Stimulated activated CD8-positive, alpha-beta memory T cell treated with anti-CD3 and anti-CD28 coated beads, Interleukin-4, amount 100 ng/mL, for 24 hours (primary cell): ENCODE measurements at places on chromosomes 16 and 17.
A peak's percentile ranks its signal among the peaks of the same experiment; 100 is the strongest.

GRCh38 chr17:75335315-75335714 lies 46.1 kb upstream of the SLC25A19 start:
- DNase-seq: no peak

GRCh38 chr17:38345743-38346142 lies 2.0 kb upstream of the GPR179 start:
- no peak for DNase-seq

GRCh38 chr17:29615492-29616299 lies 7.0 kb downstream of the CORO6 start:
- DNase-seq: peak; percentile 73

GRCh38 chr17:8103549-8103948 lies 14.8 kb downstream of the ALOXE3 start:
- no peak for DNase-seq

DNA sequence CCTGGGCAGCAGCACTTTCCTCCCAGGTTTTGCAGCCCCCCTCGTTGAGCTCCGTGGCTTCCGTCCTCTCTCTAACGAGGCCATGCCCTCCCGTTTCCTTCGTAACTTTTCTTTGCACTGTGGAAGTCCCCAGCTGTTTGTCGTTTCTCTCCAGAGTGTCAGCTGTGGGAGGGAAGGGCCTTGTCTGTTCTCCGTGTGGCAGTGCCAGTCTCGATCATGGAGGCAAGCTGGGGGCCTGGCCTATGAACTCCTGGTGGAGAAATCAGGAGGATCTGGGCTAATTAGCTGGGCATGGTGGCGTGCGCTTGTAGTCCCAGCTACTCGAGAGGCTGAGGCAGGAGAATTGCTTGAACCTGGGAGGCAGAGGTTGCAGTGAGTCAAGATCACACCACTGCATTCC lies 28.3 kb downstream of the TBCD start:
- no peak for DNase-seq

- no peak for DNase-seq
Measured at GRCh38 chr16:81263470-81264220, 25.2 kb downstream of the BCO1 start.

DNA sequence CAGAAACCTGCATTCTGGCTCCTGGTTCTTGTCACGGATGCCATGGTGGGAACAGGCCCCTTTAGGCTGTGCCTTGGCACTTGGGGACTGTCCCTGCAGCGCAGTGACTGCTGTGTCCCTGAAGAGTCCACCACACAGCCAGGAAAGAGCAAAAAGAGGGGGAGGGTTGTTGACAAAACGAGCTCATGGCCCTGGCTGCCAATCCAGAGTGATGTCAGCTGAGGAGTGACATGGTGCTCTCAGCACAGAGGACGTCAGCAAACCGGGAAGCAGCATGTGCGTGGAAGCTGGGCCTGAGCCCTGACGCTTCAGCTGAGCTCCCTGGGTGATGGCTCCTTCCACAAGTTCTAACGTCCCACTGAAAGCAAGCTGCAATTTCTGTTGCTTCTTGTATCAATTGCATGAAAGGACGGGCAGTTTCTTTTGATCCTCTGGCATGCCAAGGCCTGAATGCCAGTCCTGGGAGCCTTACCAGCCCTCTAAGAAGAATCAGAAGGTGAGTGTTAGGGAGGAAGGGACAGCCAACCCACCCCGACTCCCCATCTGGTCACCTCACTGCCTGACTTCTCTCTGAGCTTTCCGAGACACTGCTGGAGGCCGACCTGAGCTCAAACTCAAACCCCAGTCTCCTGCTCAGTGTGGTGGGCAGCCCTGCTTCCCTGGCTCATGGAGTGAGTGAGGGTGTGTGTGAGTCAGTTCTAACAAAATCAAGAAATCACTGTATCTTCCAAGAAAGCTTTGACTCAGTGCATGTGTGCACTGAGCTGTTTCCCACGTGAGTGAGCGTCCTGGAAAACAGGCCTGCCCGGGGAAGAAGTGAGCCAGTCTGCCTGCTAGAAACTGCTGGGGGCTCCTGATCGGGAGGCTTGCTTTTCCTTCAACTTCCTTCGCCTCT lies 14.7 kb upstream of the WNT3 start:
- DNase-seq: no peak

GRCh38 chr16:996681-997080 lies 15.1 kb downstream of the SOX8 start:
- no peak for DNase-seq
